ENCODE measurements at places on chromosomes 5 and 9.

DNA sequence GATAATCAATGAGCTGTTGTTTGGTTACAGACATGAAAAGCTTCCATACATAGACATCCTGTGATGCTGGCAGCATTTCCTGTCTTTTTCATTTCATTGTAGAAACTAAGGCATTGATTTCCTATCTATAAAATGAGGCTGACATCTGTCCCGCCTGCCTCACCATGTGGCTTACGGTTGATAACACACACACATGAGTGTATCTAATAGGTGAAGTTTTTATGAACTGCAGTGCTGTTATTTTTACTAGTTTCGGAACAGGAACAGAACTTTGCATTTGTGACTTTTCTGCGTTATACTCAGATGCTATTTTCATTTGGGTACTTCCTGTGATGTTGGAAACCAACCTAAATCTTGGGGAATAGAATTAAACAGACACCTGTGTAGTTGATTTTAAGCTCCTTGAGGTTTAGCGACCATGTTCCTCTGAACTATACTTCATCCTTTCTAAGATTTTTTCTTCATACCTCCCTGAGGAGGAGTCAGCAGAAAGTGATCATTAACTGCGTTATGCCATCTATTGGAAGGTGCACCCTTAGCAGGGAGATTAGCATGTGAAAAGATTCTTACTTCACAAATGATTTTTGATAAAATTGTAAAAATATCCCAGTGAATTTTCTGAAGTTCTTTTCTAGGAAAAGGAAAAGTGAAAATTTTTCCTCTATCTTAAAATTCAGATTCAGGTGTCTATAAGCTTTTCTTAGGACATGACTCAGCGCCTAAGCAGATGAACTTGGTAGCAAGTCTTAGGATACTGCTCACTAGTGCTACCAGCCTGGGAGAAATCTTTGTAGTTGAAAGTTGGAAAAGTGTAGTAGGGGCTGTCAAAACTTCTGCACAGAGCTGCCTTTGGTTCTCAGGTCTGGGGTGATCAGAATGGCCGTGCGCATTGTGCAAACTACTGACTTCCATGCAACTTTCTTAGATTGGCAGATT, 134.5 kb downstream of the TRIO start:
- no peak for DNase-seq

GRCh38 chr9:22813529-22813928, 366.9 kb downstream of the DMRTA1 start:
- DNase-seq = peak; percentile 3

- no peak for DNase-seq
Measured at GRCh38 chr5:139982975-139983240, 60.2 kb downstream of the NRG2 start.

GRCh38 chr5:88183255-88183654, 85.4 kb downstream of the TMEM161B start:
- DNase-seq = no peak

GRCh38 chr5:113487416-113487780, 855 bp downstream of the MCC start:
- no peak for DNase-seq

DNA sequence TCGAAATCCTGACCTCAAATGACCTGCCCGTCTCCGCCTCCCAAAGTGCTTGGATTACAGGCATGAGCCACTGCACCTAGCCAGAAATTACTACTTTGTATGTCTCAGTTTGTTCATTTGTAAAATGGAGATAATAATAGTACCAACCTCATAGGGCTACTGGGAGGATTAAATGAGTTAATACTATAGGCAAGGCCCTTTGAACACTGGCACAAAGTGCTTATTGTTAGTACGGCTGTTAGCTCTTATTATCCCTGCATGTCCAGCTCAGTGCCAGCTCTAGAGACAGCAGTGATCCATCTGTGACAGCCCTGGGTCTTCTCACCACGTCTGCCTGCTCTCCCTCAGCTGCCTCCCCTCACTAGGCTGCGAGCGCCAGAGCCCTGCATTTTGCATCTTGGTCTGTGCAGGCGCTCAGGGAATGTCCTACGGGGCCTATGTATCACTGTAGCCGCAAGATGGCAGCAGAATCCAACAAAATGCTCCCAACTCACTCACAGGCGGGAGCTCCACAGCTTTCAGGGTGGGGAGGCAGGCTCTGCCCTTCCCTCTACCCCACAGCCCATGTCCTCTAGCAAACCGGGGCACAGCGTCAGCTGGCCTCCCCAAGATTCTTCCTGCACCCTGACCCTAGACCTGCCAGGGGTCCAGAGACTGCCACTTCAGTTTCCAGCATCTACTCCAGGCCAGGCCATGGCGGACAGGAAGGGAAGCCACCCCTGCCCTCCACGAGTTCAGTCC, 17.7 kb upstream of the AKNA start:
- peak; percentile 62 for DNase-seq

DNA sequence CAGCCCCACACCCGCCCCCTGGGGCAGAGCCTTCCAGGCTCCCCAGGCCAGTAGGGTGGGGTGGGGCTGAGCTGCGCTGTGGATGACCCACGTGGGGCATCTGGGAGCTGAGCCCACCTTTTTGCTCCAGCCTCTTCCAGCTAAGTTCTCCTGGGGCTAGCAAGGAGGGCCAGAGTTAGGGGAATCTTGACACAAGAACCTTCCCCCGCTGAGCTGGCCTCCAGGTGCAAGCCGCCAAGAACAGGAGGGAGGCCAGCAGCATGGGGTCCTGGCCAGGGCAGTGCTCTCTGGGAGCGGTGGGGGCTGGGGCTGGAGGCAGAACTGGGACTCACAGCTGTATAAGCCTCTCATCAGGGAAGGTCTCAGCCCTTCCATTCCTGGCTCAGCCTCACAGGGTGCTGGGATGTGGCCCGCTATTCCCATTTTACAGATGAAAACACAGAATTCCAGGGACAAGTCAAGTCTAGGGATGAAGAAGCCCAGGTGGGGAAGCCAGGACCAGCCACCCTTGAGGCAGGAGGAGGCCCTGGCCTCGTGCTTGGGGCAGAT, 21.5 kb downstream of the SARDH start:
- no peak for DNase-seq

GRCh38 chr5:166961028-166961427, 1330.4 kb upstream of the WWC1 start:
- no peak for DNase-seq

GRCh38 chr9:134046894-134047681, 20.7 kb downstream of the BRD3 start:
- no peak for DNase-seq

DNA sequence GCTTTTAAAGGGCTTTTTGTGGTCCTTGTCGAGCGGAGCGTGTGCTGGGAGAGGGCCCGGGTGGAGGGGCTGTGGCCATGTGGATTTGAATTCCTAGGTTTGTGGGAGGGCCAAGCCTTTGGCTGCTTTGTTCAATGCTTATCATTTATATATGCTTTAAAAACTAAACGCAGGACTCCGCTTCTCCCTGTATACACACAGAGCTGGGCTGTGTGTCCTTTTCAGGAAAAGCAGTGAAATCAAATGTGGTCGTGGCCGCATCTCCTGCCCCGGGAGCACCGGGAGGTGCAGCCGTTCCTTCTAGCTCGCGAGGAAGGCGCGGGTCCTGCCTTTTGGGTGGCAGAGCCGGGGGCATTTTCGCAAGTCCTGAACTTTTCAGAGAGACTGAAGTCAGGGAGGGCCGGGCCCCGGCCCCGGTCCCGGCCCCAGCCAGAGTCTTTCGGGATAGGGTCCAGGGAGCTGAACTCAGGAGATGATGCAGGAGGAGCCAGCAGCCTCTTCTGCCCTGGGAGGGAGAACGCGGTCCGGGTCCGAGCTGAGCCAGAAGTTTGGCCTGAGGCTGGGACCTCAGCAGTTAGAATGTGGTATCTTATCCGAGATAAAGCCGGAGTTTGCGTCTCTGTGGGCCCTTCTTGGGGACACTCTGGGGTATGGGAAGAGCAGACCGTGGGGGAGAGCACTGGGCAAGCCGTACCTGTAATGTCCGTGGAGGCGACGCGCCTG, 158.8 kb downstream of the C9orf152 start:
- no peak for DNase-seq

- no peak for DNase-seq
Measured at GRCh38 chr5:67807439-67807888, 408.1 kb upstream of the PIK3R1 start.

DNA sequence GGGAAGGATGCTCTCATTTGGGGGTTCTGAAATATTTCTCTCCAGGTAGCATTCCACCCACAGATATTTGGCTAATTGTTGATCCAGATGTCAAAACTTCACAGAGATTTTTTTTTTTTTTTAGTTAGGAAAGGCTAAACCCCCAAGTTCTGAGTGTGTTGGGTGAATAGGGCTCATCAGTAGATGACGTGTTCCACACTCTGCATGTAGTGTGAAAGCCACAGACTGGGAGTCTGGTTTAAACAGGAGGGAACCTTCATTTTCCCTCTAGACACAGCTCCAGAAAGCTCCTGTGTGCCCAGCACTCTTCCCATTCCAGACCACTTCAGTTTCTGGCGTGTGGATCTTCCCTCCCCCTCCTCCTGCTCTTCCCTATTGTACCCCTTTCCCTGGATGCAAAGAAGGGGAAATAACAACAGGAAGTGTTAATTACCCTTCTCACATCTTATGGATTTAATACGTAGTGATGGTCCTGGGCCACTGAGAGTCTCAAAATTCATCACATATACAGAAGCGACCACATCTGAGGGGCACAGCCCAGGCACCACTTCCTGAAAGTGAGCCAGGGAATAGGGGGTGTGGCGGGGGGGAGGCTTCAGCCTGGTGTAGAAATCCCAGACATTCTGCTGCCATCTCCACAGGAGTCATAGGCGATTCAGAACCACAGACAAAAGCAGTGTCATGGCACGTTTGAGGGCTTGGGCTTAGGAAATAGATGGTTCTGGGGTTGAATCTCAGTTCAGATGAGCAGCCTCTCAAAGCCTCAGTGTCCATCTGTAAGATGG, 65.1 kb downstream of the DAP start:
- DNase-seq = no peak

DNA sequence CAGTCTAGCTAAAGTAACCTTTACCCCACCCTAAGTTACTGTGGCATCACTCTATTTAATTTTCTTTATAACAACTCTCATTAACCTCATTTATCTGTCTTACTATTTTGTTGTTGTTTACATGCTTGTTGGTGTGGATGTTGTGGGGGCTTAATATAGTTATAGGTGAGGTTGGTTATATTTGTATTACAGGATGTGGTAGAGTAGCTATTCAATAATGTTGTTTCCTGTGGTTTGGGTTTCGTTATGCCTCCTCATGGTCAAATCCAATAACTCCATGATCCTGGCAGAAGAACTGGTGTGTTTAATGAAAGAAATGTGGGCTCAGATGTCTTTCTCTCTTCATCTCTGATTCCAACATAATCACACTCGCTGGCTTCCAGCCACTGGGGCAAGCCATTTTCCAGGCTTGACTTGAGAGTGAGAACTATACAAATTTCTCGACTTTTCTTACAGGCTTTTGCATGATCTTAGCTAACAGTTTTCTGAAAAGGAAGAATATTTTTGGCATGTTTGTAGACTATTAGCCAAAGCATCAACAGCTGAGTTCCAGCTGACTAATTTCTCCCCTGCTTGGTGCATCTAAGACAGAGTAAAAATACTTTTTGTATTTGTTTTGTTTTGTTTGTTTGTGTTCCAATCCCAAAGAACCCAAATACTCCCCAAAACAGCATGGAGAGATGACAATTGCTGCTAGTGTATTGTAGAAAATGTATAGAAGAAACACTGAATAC, 303.7 kb upstream of the PAPPA start:
- DNase-seq = no peak

GRCh38 chr5:74865804-74866595, at the start of gene FAM169A:
TSS of gene FAM169A (minus strand) at chr5:74866387. CDS start at chr5:74841676, 24,711 bp downstream.
- DNase-seq = no peak

GRCh38 chr9:131848570-131849160, 108.8 kb upstream of the RAPGEF1 start:
- DNase-seq = no peak

- no peak for DNase-seq
Measured at GRCh38 chr9:123265833-123266232, 2.6 kb downstream of the STRBP start.

DNA sequence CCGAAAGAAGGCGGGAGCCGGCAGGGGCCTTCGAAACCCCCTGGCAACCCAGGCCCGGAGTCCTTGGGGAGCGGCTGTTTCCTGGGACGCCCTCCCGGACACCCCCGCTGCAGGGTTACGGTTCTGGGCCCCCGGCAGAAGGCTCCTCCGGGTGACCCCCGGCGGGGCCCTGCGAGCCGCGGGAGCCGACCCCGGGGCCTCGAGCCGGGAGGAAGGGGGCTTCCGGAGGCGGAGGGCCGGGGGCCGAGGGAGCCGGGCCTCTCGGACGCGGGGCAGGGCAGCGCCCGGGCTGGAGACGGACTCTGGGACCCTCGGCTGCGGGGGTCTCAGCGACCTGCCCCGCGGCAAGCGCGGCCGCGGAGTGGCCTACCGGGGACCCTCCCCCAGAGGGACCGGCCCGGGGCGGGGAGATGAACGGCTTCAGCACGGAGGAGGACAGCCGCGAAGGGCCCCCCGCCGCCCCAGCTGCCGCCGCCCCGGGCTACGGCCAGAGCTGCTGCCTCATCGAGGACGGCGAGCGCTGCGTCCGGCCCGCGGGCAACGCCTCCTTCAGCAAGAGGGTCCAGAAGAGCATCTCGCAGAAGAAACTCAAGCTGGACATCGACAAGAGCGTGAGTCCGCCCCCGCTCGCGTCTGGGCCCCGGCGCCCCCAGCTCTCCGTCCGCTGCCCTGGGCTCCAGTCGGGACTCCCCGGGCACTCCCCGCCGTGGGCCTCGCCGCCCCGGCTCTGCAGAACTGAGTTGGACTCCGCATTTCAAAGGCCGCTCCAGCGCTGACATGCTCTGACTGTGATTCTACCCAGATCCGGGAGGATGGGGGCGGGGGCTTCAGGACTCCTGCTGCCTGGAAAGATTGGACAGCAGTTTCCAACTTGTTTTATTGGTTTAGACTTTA, 645 bp downstream of the SAP30L start:
- peak; percentile 43 for DNase-seq

GRCh38 chr5:69049151-69049550, 44.7 kb upstream of the SLC30A5 start:
- no peak for DNase-seq
